ENCODE measurements at places on chromosomes 4 and X.
A peak's percentile ranks its signal among the peaks of the same experiment; 100 is the strongest.

GRCh38 chrX:153781428-153782047 lies 697 bp downstream of the SRPK3 start:
- no peak for DNase-seq

- DNase-seq, result peak; percentile 36
These were observed 61.5 kb upstream of the MMAA start for GRCh38 chr4:145557720-145558119.

GRCh38 chr4:177404342-177404741 lies 37.9 kb downstream of the AGA start:
- DNase-seq, result no peak

GRCh38 chr4:42555828-42556227 lies 101.1 kb downstream of the ATP8A1 start:
- no peak for DNase-seq

DNA sequence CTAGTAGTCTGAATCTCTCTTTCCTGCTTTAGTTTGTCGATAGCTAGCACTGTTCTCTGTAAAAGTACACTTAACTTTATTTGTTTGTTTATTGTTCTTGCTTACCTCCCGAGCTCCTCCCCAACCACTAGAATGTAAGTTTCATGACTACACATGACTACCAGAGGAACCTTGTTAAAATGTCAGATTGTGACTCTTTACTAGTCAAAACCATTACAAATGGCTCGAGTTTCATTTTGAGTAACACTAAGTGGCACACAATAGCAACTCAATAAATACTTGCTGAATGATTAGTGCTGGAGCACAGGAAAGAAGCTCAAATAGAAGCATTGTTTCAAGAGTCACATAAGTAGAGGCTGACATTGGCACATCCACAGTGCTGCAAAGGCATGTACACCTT lies 116.1 kb downstream of the MAPK10 start:
- DNase-seq, result no peak

DNA sequence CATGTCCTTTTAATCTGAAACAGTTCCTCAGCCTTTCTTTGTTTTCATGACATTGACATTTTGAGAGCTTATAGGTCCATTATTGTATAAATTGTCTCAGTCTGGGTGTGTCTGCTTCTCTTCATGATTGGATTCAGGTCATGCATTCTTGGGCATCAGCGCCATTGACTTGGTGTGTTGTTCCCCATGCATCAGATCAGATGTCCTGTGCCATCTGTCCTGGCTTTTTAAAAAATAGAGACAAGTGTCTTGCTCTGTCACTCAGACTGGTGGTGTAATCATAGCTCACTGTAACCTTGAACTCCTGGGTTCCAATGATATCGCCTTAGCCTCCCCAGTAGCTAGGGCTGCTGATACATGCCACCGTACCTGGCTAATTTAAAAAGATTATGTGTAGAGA lies 55.7 kb downstream of the TBC1D14 start:
- no peak for DNase-seq

GRCh38 chr4:160143574-160143973 lies 1040.7 kb downstream of the RAPGEF2 start:
- DNase-seq, result no peak

DNA sequence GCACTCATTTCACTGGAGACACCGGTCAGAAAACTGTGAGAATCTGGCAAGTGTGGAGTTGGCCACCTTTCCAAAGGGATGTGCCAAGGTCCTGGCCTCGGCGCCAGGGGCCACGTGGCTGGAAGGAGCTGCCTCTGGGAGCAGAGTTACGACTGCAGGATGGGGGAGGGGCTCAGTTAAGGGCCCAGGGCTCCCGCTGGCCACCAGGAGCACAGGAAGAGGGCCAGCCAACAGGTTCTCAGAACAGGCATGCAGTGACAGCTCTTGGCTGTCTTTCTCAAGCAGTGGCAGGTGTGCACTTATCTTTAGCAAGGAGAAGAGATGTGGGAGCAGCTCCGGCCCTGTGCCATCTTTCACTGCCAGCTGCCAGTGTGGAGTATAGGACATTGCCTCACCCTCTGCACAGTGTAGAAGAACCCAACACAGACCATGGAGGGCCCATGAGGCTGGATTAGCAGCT lies 115.9 kb upstream of the RBPJ start:
- no peak for DNase-seq

GRCh38 chrX:134244043-134244442 lies 7.1 kb downstream of the CCDC160 start:
- DNase-seq, result no peak

- DNase-seq, result no peak
These were observed 61.6 kb upstream of the DHX15 start for GRCh38 chr4:24645765-24646550.

DNA sequence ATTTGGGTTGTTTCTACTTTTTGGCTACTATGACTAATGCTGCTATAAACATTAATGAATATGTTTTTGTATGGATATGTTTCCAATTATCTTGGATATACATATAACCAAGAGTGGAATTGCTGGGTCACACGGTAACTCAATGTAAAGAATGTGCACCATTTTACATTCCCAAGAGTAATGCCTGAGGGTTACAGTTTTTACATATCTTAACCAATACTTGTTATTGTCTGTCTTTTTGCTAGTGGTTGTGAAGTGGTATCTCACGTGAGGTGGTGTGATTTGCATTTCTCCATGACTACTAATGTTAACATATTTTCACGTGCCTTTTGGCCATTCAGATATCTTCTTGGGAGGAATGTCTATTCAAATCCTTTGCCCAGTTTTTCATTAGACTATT lies 200.3 kb upstream of the MAB21L2 start:
- no peak for DNase-seq

GRCh38 chr4:186688150-186688943 lies 35.3 kb downstream of the FAT1 start:
- DNase-seq, result no peak

DNA sequence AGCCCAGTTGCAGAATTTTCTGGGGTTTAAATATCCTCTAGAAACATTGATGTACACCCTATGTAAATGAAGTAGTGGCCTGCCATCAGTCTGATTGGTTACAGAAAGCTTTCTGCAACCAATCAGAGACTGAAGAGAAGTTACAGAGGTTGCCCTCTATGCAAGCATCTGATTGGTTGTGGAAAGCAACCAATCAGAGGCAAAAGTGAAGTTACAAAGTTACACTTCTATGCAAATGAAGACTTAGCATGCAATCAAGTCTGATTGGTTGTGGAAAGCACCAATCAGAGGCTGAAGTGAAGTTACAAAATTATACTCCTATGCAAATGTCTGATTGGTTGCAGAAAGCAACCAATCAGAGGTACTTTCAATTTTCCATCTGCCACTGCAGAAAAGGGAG lies 51.9 kb upstream of the USP9X start:
- DNase-seq, result no peak

GRCh38 chr4:38560768-38561558 lies 103.0 kb upstream of the KLF3 start:
- no peak for DNase-seq

DNA sequence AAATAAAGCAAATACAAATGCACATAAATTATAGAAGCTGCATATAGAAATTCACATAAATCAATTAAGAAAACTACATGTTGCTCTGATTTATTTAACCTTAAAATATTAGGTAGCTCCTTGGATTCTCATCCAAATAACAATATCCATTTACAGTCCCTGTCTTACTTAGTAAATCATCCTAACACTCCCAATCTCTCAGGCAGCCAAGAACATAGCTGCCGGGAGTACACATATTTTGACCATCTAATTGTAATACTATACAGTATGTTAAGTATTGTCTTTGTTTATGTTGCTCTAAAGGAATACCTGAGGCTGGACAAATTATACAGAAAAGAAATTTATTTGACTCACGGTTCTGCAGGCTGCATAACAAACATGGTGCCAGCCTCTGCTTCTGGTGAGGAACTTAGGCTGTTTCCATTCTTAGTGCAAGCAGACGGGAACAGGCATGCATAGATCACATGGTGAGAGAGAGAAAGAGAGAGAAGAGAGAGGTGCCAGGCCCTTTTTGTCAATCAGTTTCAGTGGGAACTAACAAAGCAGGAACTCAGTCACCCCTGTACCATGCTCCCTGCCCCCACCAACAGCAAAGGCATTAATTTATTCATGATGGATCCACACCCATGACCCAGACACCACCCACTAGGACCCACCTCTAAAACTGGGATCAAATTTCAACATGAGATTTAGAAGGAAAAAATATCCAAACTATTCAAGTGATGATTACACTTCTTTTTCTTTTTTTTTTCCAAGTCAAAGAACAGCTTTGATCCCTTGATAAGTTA lies 614.8 kb upstream of the TECRL start:
- DNase-seq, result no peak

DNA sequence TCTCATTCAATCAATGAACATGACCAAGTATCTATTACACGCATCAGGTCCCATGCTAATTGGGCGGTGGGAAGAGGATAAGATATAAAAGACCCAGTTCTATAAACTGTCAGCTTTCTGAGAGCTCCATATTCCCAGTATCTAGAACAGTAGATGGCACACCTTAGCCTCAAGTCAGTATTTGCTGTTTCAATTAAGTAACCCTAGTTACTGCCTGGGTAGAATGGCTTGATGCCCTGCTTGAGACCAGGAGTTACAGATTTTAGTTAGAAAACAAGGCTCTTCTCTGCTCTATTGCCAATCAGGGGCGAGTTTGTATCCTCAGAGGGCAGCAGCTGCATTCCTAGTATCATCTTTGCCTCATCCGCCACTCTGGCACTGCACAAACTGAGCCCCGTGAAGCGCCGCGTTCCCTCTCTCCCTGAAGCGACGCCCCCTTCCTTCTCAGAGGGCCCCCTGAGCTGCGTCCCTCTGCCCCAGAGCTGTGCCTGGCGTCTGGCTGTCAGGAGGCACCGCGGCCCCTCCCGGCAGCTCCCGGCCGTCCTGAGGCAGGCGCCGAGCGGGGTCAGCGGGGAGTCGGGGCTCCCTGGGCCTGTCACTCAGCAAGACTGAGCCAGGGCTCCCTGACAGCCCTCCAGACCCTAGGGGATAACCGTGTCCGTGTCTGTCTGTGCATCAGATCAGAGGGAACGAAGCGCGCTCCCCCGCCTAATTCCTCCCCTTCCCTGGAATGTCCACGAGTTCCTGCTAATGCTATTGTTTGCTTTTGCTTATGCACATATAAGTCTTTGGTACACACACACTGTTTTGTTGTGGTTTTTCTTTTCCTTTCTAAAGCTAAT lies 212.4 kb upstream of the TTC29 start:
- no peak for DNase-seq

- no peak for DNase-seq
These were observed 29.6 kb downstream of the MCUB start for GRCh38 chr4:109589605-109590004.

- no peak for DNase-seq
These were observed 127.4 kb downstream of the GRIA3 start for GRCh38 chrX:123311486-123311885.

DNA sequence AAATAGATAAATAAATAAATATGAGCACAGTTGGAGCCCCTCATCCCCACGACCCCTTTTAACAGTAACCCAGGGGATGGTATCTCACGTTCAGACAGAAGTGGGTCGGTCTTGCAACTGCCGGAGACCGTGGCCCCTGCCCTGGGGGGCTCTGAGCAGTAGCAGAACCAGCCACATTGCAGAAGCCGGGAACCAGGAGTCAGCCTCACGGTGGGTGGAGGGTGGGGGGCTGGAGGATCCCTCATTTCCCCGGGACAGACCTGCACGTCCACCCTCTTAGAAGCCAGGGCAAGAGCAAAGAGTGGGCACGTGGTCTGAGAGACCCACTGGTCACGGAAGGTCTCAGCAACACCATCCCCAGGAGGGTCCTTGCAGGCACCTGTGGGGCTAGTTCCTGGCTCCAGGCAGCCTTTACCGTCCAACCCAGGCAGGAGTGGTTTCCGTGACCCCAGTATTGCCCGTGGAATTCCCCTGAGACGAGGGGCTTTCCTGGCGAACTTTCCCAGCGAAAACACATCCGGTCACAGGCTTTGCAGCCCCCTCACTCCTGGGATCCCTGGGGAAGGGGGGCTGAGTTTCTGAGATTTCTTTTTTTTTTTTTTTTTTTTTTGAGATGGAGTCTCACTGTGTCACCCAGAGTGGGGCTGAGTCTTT lies 8.8 kb upstream of the IL3RA start:
- DNase-seq, result no peak

DNA sequence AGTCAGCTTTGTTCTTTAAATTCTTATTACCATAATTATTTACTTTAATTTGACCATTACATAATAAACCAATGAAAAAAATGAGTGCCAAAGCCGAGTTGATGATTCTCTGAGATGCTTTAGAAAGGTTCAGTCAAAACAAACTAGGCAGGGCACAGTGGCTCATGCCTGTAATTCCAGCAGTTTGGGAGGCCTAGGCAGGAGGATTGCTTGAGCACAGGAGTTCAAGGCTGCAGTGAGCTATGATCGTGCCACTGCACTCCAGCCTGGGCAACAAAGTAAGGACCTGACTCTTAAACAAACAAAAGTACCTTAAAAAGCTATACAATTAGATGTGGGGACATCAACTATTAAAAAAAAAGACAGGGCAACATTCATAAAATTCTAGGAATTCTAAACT lies 75.0 kb downstream of the AFAP1 start:
- no peak for DNase-seq

DNA sequence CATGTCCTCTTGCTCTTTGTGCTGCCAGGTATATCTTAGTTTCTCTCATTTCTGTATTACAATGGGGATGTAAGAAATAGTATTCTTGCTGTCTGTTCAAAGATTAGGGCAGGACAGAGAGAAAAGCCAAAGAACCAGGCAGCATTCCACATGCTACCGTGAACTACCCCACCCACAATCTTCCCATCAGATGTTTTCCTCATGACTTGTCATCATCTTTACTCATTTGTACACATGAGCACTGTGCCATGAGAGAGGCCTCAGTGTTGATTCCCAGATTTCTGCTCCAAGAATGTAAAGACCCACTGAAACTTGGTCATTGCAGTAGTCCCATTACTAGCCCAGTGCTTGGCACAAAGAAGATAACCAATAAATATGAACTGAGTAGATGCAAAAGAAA lies 354.6 kb upstream of the RASGEF1B start:
- DNase-seq, result no peak

GRCh38 chrX:35819241-35819640 lies 21.1 kb downstream of the MAGEB16 start:
- DNase-seq, result no peak

GRCh38 chrX:22032084-22032483 lies at the start of gene PHEX:
Gene PHEX, plus strand, starts transcription at chrX:22032325. Its CDS starts 681 bp downstream, at chrX:22033006.
- no peak for DNase-seq

DNA sequence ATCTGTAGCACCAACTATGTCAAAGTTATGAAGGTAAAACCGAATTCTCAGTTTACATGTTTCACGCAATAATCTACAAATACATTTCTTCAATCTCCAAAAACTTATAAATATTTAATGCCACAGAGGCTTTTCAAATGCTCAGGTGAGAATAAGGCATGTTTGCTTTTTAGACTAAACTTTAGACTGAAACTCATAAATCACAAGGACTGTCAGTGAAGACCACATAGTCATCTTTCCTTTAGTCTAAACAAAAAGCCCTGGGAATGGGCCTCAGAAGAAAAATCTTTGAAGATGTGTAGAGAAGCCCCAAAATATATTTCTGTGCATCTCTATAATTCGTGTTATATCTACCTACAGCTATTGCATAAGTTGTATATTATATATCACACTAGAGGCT lies 54.5 kb upstream of the DCTD start:
- no peak for DNase-seq
